Adrenal gland (tissue), 19 donors: ENCODE measurements at places on chromosomes 2 and 18.
A peak's percentile ranks its signal among the peaks of the same experiment; 100 is the strongest.

DNA sequence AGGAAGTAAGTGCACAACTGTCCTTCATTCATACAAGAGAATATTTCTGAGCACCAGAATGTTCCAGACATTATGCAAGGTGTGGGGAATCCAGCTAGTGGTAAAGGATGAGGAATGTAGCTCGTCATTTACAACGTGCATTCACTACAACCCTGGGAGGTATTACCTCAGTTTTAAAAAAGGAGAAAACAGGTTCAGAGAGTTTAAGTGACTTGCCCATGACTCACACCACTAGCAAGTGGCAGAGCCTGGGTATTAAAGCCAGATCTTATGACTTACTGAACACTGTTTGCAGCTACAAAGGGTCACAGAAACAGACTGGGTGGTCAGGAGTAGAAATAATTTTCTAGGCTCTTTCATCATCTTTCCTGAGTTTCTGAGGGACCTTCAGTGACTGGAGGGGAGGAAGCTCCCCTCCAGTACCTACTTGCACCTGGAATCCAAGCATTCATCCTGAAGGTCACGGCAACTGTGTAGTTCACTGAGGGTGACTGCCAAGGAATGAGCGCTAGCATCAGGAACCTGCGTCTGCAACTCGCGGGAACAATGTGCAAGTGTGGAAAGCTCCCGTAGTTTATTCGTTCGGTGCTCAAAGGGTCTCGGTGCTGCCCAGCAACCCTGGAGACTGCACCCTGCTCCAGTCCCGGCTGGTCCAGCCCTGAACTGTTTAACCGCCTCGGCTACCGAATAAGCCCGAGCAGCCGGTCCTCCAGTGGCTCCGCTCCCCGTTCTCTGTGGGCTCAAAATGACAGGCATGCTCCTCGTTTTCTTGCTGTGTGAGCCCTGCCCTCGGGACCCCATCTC lies 647 bp downstream of the CCDC121 start:
- DNase-seq = peak; percentile 57

DNA sequence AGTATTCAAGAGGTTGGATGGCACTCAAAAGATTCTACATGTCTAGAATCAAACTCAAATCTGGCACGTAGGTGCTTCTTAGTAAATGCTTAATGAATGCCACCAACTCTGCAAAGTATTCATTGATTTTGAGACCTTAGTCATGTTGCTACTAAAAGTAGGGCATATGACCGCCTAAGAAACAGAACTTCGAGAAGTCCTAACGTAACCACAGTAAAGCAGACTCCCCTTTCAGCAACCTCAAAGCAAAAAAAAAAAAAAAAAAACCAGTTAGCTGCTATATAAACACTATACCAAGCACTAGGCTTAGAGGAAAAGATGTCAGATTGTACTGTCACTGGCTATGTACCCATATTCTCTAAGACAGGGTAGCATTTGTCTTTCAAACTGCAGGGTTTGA lies 33.9 kb downstream of the PTCD3 start:
- DNase-seq = no peak

- DNase-seq = no peak
Observed at GRCh38 chr2:205053827-205054410, 508.6 kb downstream of the PARD3B start.

DNA sequence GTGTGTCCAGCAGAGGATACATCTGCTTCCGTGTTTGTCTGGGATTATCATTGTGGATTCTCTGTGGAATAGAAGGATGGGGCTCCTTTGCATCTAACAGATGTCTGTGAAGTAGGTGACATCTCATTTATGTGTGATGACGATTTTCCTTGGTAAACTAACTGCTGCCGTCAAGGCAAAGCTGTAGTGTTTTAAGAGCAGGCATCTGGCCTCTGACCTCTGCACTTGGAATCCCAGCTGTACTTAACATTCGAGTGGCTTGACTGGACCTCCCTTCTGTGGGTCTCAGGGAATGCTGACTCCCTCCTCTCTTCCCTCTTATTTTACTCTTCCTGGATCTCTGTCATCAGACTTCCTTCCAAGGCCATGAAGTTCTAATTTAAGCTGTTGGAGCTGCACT lies 56.4 kb downstream of the DCDC2C start:
- peak; percentile 14 for DNase-seq

- DNase-seq = peak; percentile 63
Observed at GRCh38 chr2:203758841-203759689, 52.6 kb downstream of the CD28 start.

- no peak for DNase-seq
Observed at GRCh38 chr2:128024816-128025215, 3.0 kb downstream of the SAP130 start.

- peak; percentile 67 for DNase-seq
Observed at GRCh38 chr18:22391407-22392345, 26.0 kb downstream of the CTAGE1 start.

DNA sequence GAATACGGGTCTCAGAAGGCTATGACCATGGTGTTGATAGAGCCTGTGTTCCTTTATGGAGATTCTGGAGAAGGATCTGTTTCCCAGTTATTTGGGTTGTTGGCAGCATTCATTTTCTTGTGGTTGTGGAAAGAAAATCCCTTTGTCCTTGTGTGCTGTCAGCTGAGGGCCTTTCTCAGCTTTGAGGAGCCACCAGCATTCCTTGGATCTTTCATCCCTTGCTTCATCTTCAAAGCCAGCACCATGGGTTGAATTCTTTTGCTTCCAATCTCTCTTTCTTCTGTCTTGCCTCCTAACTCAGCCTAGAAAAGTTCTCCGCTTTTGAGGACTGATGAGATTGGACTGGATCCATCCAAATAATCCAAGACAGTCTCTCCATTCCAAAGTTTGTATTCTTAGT lies 103.2 kb upstream of the MMADHC start:
- no peak for DNase-seq

DNA sequence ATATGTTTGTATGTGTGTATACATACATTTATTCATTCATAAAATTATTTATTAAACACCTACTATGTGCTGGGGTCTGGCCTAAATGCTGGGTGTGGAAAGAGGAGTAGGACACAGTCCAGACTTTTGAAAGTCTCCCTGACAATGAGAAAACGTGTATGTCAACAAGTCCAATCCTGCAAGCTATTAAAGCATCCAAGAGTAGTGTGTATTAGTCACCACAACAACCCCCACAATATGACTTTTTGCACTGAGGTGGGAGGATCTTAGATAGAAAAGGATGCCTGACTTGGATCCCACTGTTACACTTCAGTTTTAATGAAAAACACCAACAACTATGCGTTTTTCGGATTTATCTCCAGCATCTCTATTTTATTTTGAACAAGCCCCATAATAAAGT lies 446.4 kb downstream of the EPHA4 start:
- DNase-seq = no peak

- DNase-seq = no peak
Observed at GRCh38 chr18:10928011-10928771, 221.2 kb downstream of the PIEZO2 start.

DNA sequence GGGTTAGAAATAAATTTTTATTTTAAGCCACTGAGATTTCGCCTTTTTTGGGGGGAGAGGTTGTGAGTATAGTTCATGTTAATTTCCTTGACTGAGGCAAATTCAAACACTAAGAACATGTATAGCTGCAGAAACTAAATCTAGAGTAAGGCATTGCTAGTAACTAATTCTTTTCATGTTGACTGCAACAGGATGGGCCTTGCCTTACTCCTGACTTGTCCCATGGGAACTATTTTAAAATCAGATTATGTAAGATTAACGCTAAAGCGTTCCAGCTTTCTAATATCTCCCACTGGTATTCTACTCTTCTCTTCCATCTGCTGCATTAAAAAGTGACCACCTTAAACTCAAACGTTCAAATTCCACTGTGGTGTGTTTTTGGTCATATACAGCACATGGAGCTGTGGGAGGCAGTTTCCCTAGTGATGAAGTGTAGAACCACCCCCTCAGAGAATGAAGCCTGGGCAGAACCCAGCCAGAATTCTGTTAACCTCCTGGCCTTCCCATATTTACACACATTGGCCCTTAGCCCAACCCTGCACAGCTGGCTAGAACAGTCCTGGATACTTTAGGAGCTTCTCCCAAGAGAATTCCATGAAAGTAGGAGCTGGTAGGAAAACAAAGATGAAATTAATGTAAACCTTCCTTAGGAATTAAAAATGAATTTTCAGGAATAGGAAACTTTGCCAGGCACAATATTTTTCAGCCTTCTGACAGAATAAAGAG lies 687.8 kb downstream of the SLC4A3 start:
- DNase-seq = no peak

GRCh38 chr2:45713591-45713990 lies 62.1 kb downstream of the PRKCE start:
- DNase-seq = no peak

DNA sequence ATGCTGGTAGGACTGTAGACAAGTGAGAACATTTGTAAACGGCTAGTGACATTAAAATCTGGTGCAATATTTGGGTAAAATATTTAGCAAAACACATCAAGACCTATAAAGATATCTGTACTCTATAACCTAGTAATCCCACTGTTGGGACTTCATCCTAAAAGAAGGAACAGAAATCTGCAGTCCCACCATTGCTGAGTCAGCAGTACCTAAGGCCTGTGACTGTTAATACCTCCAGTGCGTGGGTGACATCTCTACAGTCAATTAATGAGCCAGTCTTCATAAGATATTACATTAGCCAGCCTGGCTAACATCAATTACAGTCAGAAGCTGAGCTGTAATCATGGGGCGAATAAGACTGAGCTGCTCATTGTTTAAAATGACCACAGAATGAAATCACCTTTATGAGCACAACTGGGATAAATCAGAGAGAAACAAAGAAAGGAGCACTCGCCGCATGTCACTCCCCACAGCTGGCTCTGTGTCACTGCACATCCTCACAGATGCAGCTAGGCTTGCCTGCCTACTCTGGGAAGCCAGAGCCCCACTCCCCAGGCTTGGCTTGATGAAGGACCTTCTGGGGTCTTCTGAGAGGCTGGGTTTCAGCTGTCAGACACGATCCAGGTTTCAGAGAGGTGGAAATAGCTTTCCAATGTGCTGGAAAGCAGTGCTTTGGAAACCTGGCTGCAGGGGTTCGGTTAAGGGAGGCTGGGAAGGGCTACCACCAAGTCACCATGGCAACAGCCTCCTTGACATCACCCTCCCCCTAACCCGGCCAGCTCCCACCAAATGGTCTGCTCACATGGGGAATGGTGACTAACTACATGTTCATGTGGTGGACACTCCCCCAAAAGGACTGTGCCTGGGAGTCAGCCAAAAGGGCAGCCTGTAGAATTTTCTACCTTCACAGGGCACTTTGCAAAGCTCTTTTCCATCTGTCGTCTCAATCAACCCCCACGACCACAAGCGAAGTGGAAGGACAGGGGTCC lies 145.0 kb downstream of the ZBTB7C start:
- no peak for DNase-seq

DNA sequence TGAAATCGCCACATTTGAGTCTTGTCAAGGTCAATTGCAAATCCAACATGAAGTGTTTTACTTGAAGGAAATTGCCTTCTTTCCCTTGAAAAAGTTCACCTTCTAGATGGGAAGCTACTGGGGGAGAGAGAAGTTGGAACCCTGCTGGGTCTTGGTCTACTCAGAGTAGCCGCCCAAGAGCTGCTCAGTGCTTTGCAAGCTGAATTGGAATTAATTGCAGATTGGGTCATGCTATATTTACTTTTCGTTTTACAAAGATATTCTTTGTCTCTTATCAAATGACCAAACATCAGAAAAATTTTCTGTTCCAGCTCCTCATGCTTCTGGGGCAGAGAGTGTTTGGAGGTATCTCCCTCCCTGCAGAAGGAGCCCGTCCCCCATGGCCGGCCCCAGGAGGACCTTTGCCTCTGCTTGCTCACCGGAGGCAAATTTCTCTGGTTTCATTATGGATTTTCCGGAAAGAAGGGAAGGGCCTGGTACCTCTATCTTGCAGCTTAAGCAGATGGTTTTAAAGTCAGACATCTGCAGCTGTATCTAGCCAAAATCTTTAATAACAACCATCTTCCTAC lies 289.7 kb downstream of the MYT1L start:
- no peak for DNase-seq

GRCh38 chr2:44715671-44716081 lies 225.8 kb upstream of the SIX3 start:
- no peak for DNase-seq

GRCh38 chr2:231489990-231490389 lies 25.7 kb upstream of the NCL start:
- no peak for DNase-seq

GRCh38 chr2:8602809-8603208 lies 79.0 kb upstream of the ID2 start:
- no peak for DNase-seq

DNA sequence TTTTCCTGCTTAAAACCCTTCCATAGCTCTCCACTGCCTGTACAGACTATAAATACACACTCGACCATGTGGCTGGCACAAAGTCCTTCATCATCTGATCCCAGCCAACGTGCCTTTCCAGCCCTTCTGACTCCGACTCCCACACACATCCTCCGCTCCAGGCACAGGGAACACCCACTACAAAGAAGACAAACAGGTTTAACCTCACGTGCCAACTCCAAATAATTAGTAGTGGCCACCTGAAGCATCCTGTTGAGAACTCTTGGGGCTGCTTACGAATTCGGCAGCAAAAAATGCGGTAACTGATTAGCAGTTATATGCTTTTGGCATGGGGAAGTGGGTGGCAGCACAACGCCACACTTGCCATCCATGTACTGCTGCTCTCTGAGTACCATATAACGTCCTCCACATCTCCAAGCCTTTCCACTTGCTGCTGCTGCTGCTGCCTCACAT lies 12.1 kb downstream of the SPIRE1 start:
- peak; percentile 71 for DNase-seq

- DNase-seq = no peak
Observed at GRCh38 chr2:20073460-20073859, 22.0 kb upstream of the LAPTM4A start.

GRCh38 chr2:225630824-225631533 lies 231.5 kb downstream of the NYAP2 start:
- no peak for DNase-seq

DNA sequence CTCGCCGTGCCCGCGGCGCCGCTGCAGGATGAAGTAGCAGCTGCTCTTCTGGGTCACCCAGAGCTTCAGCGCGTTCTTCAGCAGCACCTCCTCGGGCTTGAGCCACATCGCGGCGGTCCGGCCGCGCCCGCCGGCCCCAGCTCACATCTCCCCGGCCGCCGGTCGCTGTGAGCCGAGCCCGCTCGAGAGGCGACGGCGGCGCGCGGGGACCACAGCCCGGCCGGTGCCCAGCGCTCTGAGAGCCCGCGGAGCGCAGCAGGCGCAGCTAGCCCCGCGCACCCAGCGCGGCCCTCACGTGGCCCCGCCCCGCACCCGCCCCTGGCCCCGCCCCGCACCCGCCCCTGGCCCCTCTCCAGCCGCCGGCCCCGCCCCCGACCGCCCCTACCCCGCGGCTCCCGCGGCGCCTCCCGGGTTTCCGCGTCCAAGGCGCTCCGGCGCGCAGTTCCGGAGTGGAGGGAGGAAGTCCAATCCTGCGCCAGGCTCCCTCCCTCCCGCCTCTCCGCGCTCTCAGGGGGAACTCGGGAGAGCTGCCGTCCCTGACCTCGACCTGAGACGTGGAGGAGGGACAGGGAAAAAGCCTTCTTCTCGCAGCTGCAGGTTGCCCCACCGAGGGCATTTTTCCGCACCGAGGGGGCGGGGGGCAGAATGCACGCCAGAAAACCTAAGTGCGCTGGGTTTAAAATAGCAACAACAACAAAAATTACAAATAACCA lies at the start of gene TBC1D8:
Gene TBC1D8 (minus strand): TSS at position 237 of the 713 bp plus-strand sequence. CDS start 129 bp downstream, at position 108.
- DNase-seq = peak; percentile 89

GRCh38 chr18:48991319-48991660 lies 40.5 kb upstream of the SMAD7 start:
- no peak for DNase-seq

GRCh38 chr2:167103028-167103756 lies 214.9 kb downstream of the XIRP2 start:
- DNase-seq = no peak

- no peak for DNase-seq
Observed at GRCh38 chr2:36775806-36776205, 79.3 kb downstream of the VIT start.
